Central memory CD4-positive, alpha-beta T cell (primary cell): ENCODE measurements at places on chromosomes 2 and 18.

- no peak for DNase-seq
Measured at GRCh38 chr2:100214265-100214971, 72.0 kb upstream of the AFF3 start.

GRCh38 chr2:164953279-164953678 is 2.0 kb downstream of the SLC38A11 start:
- DNase-seq, result no peak

DNA sequence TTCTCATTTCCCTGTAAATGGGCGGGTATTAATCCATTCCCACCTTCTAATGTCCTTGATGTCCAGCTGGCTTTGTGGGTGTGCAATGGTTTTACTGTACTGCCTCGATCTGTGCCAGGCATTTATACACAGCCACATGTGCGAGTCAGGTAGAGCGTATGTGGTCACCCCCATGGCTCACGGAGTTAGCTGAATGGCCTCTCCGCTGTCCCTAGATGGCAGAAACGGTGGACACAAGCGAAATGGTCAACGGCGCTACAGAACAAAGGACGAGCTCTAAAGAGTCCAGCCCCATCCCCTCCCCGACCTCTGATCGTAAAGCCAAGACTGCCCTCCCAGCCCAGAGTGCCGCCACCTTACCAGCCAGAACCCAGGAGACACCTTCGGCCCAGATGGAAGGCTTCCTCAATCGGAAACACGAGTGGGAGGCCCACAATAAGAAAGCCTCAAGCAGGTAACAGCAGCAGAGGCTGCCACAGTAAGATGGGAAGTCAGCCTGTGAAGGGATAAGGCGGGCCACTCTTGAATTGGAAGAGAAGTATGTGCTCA is 59.1 kb upstream of the EML6 start:
- no peak for DNase-seq

GRCh38 chr2:227713291-227713690 is 4.5 kb downstream of the SLC19A3 start:
- no peak for DNase-seq

- DNase-seq, result no peak
Measured at GRCh38 chr2:181846399-181847197, 44.9 kb upstream of the ITPRID2 start.

GRCh38 chr18:31557446-31557845 is 34.2 kb upstream of the TTR start:
- no peak for DNase-seq

DNA sequence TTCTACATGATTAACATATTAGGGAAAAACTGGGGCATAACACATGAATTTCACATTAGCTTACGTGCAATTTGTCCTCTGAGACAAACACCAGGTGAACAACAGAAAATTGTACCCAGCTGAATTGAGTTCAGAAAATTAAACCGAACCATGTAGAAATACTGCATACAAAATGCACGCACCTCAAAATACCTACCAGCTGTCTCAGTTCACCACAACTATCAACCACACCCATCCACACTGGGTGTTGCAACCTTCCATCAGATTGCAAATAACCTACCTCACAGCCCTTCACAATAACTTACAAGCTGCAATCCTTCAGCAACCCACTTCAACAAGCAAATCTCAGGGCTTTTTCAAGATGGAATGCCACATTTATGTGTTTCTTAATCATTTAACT is 55.9 kb downstream of the UNC50 start:
- DNase-seq, result peak; percentile 74

DNA sequence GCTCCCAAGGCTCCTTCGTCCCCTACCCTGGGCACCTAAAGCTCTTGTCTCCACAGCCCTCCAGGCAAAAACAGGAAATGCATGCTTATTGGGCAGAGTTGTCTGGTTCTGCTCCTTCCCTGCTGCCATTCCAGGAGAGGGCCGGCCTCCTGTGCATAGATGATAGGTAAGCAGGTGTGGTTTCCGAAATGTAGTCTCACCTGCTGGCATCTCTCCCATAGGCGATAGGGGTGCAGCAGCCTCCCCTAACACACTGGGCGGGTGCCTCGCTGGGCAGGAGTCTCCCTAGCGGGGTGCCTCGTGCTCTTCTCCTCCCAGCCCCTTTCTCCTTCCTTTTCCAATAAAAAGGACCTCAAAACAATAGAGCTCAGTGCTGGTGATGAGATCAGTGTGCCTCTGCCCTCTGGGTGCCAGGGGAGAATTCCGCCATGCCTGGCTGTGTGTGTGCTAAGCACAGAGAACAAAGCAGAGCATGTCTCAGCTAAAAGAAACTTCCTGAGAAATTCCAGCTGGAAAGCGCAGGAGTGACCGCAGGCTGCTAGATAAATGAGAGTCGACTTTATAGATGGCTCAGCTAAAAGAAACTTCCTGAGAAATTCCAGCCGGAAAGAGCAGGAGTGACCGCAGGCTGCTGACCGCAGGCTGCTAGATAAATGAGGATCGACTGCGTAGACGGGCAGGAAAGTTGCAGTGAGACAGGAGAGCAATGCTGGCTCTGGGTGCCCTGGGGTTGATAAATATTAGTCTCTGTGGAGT is 11.3 kb upstream of the PXDN start:
- no peak for DNase-seq

DNA sequence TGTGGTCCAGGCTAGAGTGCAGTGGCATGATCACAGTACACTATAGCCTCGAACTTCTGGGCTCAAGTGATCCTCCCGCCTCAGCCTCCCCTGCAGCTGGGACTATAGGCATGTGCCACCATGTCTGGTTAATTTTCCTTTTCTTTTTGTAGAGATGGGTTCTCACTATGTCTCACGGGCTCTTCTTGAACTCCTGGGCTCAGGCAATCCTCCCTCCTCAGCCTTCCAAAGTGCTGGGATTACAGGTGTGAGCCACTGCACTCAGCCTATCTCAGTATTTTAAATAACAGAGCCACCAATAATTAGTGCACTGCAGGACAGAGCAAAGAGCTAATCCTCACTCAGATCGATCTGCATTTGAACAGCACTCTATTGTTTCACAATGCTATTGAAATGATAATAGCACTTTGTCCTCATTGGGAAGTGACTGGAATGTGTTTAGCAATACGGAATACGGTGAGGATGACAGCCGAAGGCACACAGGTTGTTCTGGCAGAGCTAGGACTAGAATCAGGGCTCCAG is 335.9 kb downstream of the DLGAP1 start:
- no peak for DNase-seq

DNA sequence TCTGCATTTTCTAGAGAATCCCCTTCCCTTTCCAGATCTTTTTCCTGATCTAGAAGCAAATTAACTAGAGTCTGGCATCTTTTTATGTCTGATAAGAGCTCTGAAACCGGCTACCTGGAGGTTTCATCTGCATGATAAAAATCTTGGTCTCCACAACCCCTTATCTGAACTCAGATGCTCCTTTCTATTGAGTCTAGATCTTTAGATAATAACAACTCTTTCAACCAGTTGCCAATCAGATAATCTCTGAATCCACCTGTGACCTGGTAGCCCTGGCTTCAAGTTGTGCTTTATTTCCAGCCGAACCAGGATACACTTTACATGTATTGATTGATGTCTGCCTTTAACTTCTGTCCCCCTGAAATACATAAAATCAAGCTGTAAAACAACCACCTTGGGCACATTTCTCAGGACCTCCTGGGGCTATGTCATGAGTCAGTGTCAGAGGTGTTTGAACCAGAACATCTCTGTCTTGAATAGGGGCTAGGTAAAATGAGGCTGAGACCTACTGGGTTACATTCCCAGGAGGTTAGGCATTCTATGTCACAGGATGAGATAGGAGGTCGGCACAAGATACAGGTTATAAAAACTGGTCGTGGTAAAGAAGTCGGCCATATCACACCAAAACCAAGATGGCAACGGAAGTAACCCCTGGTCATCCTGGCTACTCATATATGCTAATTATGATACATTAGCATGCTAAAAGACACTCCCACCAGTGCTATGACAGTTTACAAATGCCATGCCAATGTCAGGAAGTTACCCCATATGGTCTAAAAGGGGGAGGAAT is 20.8 kb downstream of the RALBP1 start:
- DNase-seq, result no peak

- no peak for DNase-seq
Measured at GRCh38 chr2:72718876-72719275, 107.0 kb downstream of the EXOC6B start.
